8988T (cell line): ENCODE measurements at places on chromosomes 11 and 22.

GRCh38 chr11:104991994-104992393 is 23.6 kb upstream of the CASP4 start:
- DNase-seq = no peak

GRCh38 chr22:47534804-47535410 is 772.5 kb downstream of the TBC1D22A start:
- DNase-seq = no peak

- no peak for DNase-seq
Measured at GRCh38 chr11:7489376-7489775, 4.1 kb downstream of the OLFML1 start.

DNA sequence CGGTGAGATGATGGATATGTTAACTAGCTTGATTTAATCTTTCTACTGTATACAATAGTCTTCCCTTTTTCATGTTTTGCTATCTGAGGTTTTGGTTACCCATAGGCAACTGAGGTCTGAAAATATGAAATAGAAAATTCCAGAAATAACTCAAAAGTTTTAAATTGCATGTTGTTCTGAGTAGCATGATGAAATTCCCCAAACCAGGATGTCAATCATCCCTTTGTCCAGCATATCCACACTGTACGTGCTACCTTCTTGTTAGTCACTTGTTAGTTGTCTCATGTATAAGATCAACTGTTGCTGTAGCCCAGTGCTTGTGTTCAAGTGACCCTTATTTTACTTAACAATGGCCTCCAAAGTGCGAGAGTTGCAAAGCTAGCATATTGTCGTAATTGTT is 21.2 kb upstream of the OR10W1 start:
- no peak for DNase-seq

- no peak for DNase-seq
Measured at GRCh38 chr22:43014316-43014868, 557 bp downstream of the PACSIN2 start.

DNA sequence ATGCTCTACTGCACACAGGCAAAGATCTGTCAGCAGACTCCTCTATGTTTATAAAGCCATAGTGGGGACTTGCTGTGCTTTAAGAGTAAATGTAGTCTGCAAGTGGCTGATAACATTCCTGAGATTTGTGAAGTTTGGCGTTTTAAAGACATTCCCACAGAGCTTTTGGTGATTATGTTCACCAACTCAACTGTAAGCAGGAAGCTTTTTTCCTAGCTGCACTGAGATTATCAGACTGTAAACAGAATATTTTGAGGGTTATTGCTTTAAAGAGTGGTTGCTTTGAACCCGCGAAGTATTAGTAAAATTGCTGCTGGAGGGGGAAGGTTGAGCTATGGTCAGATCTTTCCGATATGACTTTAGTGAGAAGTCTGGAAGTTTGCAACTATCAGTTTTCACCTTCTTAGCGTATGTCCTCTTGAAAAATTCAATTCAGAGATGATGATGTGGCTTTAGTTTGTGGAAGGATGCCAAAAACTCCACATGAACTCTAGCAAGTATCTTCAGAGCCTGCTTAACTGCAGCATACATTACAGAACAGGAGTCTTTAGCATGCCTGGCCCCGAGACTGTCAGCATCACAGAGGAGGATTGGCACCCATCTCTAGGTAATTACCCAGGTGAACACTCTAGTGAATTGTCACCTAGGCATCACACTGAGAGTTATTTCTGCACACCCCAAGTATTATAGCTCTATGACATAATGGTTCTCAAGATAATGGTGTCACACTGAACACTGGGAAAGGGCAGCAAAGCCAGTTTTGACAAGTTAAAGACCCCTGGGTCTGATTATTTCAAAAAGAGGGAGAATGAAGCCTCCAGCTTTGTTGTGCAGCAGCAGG is 89.9 kb downstream of the MTNR1B start:
- DNase-seq = no peak

GRCh38 chr22:20113551-20114310 is 2.2 kb upstream of the RANBP1 start:
- no peak for DNase-seq

DNA sequence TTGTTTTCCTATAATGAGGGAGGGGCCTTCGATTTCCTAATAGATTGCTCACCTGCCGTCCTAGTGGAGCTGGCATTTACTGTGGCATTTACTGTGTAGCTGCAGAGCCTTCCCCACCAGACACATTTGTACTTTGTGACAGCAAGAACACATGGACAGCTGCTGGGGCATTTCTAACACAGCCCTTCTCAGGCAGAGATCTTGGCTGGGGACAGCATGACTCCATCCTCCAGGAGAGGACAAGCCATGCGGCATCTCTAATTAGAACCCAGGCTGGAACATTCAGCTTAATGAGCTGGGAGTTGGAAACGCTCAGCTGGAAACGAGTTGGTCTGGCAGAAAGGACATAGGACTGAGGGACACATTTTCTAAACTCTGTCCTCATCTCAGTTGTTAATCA is 887.5 kb downstream of the NTM start:
- DNase-seq = no peak

DNA sequence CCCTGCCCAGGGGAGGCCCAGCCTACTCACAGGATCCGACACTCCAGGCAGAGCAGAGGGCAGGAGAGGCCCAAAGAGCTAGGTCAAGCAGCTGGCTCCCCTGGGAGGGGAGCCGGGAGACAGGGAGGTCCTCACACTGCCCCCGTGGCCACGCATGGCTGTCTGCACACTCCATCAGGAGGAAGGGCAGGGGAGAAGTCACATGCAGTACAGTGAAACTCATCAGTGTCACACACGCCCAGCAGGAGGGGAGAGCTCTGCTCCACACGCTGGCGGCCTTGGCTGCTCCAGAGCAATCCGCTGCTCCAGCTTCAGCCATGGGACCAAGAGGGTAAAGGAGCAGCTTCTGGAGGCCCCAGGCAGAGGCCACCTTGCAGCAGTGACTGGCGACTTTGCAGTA is 14.3 kb downstream of the TCIRG1 start:
- DNase-seq = peak; percentile 31
